ENCODE measurements at places on chromosomes 7 and 10.

DNA sequence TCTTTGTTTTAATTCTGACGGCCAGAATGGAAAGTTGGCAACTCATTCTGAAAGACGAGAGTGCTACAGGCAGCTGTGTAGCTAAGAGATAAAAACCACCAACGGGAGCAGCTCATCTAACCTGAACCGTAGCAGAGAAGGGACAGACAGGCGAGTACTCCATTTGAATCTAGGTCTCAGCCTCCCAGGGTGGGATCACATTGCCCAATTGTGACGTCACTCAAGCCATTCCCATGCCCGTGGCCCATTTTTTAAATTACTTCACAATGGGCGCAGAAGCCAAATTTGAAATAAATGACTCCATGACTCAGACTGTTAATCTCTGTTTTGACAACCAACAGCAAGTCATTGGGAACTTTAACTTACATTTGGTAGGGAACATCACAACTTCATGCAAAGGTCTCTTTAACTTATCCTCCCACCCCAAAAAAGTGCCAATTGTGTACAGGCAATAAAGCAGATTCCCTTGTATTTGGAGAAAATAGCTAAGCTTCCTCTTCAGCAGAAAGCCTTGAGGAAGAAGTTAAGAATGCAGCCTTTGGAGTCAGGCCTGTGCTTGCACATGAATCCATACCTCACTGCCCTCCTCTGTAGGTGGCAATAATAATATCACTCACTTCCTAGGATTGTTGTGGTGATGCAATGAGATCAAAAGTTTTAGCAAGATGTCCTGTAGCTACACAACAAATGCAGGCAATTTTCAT is 93.2 kb upstream of the KIF5B start:
- no peak for DNase-seq

DNA sequence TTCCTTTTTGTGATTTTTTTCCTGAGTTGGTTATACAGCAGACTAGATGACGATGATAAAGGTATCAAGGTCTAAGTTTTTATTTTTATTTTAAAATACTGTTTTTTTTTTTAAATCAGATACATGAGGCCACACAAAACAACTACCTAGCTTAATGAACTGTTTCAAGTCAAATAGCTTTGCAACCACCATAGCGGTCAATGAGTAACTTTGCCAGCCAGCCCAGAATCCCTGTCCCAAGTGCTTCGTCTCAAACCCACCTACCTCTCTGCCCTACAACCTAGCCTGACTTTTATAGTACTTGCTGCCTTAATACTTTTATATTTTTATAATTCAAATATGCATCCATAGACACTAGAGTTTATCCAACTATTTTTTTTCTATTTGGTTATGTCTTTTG is 676.5 kb downstream of the NRG3 start:
- peak; percentile 60 for DNase-seq

DNA sequence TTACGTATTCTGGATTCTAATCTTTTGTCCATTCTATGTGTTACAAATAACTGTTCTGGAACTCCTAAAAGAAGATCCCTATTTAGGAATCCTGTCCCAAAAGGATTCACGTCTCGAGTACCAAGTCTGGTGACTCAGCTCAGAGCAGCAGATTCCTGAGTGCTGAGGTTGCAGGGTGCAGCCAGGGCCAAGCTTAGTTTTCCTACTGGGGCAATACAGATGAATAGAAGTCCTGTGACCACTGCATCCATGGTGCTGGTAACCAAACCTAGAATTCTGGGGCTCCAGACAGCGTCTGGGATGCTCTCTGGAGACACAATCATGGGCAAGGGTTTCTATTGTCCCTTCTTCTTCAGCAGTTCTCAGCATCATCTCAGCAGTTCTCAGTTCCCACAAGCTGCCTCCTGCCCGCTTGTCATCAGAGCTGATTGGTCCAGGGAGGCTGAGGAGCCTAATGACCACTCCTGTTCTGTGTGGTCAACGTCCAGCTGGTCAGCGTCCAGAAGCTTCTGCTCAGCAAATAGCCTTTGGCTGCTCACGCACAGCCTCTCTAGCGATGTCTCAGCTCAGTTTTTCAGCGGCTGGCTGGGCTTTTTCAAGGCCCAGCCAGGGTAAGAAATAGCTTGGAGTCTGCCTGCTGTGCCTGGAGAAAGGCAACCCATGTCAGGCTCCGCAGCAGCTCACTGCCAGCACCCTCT is 50.4 kb upstream of the C7orf33 start:
- DNase-seq, result peak; percentile 84

DNA sequence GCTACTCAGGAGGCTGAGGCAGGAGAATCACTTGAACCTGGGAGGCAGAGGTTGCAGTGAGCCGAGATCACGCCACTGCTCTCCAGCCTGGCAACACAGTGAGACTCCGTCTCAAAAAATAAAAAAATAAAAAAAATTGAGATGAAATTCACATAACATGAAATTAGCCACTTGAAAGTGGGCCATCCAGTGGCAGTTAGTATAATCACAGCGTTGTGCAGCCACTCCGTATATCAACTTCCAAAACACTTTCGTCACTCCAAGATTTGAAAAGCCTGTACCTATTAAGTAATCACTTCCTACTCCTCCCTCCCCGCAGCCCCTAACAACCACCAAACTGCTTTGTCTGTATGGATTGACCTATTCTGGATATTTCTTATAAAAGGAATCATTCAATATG is 20.7 kb upstream of the CACUL1 start:
- no peak for DNase-seq

DNA sequence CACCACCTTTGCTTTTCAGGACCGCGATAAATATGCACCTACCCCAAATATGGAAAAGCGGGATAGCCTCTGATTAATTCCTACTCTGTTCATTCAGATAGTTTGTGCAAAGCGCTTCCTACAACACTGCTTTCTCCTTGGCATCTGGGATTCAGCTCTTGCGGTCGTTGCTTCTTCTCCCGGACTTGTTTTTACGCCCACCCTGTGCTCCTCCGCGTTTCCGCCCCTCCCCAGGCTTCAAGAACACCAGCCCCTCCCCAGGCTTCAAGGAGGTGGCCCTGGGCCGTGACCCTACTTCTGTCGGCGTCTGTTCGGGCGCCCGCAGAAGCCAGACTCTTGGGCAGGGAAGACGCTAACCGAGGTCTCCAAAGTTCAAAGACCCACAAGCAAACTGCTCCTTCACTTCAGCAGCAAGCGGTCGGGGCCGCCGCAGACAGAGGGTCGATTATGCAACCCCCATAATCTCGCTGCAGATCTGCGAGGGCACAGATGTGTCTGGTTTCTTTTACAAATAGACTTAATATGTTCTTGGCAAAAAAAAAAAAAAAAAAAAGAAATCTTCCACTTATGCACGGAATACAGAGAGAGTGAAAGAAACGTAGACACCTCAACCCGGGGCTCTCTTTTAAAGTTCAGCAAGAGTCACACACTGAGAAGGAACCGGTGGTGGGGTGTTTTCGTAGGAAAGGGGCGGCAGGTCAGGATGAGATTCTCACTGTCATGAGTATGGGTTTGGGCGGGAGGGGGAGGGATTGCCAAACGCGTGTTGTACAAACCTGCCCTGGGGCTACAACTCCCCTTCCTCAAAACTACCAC is 1.9 kb downstream of the DLX5 start:
- DNase-seq, result no peak

- no peak for DNase-seq
These were observed 186.6 kb upstream of the IGFBP3 start for GRCh38 chr7:46107610-46108217.

DNA sequence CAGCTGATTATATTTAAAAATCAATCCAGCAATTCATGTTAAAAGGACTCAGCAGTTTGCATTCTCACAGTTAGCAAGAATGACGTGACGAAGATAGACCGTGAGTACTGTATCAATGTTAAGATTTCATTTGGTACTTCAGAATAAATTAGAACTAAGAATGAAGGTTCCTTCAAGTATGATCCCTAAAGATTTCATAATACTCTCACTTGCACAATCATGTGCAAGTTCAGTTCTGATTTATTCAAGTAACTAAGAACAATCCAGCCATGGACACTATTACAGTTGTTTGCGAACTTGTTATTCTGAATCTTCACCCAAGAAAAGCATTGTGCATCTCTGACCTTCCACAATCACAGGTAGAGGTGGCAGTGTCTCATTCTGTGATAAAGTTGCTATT is 7.7 kb downstream of the RHEB start:
- DNase-seq, result no peak

DNA sequence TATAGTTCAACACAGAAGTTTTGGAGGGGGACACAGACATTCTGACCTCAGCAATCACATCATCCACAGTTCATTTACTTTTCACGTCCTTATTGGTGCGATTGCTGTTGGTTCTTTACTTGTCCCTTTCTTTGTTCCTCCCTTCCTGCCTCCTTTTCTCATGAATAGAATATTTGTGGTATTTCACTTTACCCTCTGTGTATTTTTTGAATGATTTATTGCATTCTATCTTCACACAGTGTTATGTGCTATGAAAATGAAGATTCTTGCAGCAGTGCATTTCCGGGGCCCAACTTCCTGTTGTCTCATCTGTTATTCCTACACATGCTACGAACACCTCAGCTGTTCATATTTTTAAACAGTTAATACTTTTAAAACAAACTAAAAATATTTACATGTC is 179.6 kb downstream of the ZMYND11 start:
- no peak for DNase-seq

DNA sequence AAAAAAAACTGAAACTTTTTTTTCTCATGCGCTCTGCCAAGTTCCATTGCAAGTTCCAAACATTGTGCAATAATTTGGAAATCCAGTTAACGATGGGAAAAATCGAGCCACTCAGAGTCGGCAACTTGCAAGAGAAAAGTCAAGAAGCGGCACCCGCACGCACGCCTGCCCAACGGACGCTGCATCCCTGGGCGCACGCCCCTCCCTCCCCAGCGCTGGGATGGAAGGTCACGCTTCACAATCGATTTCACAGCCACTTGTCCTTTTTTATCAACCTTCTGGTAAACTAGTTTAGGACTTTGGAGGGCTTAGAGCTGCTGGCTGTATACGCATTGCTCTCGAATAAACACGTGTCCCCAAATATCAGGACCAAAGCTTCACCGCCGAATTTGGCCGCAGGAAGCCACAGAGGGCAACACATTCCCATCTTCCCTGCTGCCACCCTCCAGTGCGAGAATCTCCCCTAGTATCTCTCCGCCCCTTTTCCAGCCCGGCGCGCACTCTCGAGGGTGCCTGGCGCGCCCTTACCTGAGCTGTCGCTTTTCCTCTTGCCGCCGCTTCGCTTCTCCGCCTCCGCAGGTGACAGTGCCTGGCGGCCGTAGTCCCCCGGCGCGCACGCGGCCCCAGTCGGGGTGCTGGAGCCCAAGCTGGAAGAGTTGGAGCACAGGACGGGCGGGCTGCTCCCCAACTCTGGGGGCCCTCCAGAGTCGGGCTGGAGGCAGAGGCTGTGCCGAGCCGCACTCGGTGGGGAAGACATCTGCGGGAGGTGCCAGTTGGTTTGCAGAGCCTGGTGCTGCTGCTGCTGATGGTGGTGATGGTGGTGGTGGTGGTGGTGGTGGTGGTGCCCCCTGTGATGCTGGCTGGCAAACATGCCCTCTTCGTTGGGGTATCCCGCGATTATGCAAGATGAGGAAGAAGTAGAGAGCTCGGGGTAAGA is 857 bp downstream of the MEOX2 start:
- DNase-seq, result peak; percentile 39

DNA sequence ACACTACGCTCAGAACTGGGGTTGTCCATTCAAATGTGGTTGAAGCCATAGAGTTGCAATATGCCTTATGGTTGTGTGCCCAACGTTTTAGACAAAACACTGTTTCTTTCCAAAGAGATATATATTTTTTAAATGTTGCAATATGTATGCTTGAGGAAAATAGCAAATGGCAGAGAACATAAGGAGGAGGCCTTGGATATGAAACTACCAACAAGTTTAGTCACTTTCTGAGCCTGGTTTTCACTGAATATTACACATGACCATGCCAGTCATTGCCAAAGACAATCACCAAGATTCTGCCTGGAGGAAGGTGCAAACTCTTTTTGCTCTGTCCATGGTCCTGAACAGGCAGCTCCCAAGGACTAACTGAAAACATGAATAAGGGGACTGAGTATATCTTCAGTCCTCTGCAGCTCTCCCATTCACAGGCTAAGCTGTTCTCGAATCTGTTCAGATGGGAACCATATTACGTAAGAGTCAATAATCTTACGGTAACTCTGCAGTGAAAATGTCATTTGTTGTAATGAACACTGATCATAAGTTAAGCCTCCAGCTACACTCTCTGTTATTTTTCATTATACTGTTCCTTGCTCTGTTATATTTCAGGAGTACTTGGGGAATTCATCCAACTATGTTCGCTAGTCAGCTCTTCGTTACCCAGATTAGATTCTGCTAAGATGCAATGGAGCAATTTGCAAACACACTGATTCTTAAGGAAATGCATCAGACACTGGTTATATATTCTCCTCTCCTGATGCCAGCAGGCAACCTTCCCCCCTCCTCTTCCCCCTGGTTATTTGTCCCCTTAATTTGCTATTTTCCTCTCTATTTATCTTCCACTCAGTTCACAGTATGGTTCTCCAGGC is 90.7 kb upstream of the C1QL3 start:
- peak; percentile 68 for DNase-seq

DNA sequence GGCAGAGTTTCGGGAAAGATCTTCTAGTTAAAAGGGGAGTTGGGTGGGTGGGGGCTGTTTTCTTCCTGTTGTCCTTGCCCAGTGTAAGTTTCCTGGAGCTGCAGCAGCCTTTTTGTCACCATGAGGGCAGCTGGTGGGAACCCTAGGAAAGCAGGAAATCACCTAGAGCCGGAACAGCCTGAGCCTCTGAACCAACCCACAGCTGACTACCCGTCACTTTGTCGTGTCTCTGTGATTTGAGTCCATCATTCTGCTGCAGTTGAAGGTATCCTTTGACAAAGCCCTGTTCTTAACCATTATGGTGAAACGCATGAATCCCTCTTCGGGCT is 1.2 kb upstream of the C10orf143 start:
- DNase-seq, result no peak

- DNase-seq, result no peak
These were observed 40.3 kb downstream of the CPVL start for GRCh38 chr7:29105752-29106668.

DNA sequence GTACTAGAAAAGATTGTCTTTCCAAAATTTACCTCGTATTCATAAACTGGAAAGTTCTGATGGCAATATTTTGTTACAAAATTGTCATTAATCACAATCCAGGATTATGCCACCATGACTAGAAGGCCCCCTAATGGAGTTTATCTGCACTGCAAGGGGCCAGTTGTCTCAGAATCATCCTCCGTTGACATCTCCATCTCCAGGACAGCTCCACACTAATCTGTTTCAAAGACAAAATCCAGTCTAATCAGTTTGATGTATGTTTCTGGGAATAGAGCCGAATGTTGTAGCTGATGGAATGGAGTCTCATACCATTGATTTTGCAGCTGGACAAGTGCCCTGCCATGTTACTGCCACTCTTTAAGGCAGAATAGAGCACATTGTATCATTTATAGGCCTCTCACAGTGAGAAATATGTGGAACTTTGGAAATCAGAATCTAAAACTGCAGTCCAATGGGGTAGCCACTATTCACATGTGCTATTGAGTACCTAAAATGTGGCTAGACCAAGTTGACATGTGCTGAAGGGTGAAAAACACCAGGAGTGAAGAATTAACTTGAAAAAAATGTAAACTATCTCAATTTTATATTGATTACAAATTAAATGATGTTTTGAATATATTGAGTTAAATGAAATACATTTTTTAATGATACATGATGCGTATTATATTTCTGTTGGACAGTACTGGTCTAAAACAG is 38.3 kb upstream of the TOMM7 start:
- DNase-seq, result no peak

- DNase-seq, result no peak
These were observed 297.8 kb upstream of the SEMA3A start for GRCh38 chr7:84492098-84493034.

- no peak for DNase-seq
These were observed 12.1 kb downstream of the ABCA13 start for GRCh38 chr7:48183370-48183743.

GRCh38 chr7:140316165-140316661 is 82.1 kb downstream of the SLC37A3 start:
- peak; percentile 92 for DNase-seq
